RWPE2 (cell line): ENCODE measurements at places on chromosomes 16 and 17.

GRCh38 chr17:31556969-31557645 is 165.6 kb downstream of the RAB11FIP4 start:
- DNase-seq: no peak

- no peak for DNase-seq
Measured at GRCh38 chr17:60506312-60506711, 19.7 kb downstream of the APPBP2 start.

DNA sequence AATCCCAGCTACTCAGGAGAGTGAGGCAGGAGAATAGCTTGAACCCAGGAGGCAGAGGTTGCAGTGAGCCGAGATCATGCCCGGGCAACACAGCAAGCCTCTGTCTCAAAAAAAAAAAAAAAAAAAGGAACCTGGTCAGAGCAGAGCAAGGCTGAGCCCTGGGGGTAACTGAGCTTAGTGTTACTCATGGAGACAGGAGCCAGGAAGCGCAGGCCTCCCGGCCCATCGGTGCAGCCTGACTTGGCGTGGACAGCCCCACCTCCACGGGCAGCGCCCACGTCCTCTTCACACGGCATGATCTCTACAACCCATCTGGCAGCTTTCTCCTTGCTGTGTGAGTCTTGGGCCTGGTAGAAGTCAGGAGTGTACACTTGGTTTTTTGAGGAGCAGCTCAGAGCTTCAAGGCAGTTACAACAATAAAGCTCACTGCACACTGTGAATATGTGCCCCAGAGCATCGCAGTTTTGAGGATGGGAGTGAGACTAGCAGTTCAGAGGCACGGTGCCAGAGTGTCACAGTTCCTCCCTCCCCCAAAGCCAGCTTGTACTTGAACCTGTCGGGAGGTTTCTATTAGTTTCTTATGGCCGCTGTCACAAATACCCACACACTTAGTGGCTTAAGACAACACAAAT is 129.9 kb downstream of the RAP1GAP2 start:
- DNase-seq: peak; percentile 91

GRCh38 chr16:63628812-63629211 is 1493.1 kb downstream of the CDH11 start:
- no peak for DNase-seq

GRCh38 chr17:48106802-48107136 is 797 bp upstream of the SNX11 start:
- DNase-seq: no peak

DNA sequence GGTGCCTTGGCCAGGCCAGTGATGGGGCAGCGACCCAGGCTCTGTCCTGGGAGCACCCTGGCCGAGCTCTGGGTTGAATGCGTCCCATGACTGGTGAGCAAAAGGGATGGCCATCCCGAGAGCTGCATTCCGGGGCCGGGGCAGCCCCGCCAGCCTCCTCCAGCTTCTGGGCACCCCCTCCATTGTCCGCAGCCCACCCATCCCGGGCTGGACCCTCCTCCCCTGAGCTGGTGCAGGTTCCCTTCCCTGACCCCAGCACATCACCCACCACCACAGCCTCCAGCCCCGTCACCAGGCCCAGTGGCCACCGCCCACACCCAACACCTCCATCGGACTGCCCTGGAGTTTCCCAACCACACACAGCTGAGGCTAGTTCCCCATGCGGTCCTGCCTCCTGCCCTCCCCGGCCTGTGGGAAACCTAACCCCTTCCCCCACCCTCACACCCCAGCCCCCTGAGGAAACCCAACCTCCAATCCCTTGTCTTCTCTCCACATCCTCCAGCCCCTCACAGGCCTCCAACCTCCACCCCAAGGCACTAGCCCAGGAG is 16.2 kb upstream of the PVALEF start:
- DNase-seq: no peak

GRCh38 chr16:6611535-6611934 is 721.1 kb upstream of the RBFOX1 start:
- no peak for DNase-seq

DNA sequence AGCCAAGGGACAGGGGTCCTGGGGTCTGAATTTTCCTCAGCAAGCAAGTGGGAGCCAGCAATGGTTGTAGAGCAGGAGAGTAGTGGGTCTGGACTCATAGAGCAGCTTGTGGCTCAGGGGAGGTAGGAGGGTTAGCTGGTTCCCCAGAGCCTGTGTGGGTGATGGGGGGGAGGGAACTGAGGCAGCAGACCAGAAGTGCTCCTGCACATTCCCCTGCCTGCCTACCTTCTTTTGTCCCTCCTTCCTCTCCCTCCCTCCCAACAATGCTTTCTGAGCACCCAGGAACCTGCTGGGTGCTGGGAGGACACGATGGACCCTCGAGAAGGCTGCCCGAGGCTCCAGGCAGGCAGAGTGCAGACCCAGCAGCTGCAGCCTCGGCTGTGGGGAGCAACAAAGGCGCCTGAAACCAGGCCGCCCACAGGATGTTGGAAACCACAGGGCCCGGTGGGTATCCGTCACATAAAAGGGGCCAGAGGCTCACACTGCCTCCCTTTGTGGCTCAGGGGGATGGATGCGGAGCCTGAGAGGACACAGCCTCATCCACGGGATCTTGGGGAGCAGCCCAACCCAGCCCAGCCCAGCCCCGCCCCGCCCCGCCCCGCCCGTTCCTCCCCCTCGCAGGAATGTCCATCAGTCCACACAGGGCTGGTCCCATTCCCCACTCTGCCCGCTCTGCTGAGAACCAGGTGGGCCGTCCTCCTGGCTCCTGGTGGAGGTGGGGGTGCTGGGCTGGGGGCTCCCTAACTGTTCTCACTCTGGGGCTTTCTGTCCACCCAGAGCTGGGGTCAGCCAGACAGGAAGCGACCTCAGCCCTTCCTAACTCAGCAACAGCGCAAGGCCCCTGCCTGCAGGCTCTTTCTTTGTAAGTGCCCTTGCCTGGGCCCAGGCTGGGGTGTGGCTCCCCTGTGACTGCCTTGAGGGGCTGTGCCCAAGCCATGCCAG is 1.7 kb upstream of the NLRC3 start:
- no peak for DNase-seq

GRCh38 chr16:56711862-56712261 is 18.1 kb upstream of the NUP93 start:
- DNase-seq: no peak

- no peak for DNase-seq
Measured at GRCh38 chr16:57906382-57907316, 64.3 kb downstream of the CNGB1 start.

DNA sequence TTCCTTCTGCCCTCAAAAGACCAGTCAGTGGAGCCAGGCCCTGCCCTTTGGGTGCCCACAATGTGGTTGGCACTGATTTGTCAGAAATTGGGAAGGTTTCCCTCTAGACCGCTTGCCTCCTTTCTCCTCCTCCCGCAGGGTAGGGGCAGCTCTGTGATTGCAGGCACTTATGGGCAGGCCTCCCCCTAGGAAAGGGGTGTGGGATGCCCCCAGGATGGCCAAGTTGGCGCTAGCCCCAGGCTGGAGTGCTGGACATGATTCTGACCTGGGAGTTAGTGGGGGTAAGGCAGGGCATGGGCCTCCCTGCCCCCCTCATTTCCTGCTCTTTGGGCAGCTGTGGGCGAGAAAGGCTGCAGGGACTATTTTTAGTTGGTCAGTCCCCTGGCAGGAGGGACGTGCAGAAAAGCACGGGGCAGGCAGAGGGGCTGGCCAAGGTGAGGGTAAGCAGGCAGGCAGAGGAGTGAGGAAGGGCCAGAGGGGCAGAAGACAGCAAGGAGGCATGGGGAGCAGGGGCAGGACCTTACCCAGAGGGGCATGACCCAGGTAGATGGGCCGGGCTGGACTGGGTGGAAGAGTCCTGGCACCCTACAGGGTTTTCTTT is 3.3 kb downstream of the RARA start:
- DNase-seq: no peak

DNA sequence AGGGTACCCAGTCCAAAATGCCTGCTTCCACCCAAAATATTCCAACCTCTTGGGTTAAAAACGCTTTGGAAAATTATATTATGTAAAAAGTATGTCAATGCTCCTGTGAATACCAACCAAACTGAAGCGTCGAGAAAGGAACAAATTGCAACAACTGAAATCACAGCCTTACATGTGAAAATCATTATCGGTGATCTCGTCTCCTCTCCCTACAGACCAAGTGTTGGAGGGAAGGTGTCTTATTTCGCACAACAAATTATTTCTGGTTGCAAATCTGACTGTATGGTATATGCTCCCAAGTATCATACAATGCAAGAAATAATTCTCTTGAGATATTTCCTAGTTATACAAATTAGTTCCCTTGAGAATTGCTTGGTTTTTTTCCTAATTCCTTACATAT is 89.3 kb upstream of the CDYL2 start:
- DNase-seq: no peak
